ENCODE measurements at places on chromosomes 6 and 20.

- DNase-seq, result no peak
Measured at GRCh38 chr20:57451795-57452661, 60.8 kb downstream of the RBM38 start.

DNA sequence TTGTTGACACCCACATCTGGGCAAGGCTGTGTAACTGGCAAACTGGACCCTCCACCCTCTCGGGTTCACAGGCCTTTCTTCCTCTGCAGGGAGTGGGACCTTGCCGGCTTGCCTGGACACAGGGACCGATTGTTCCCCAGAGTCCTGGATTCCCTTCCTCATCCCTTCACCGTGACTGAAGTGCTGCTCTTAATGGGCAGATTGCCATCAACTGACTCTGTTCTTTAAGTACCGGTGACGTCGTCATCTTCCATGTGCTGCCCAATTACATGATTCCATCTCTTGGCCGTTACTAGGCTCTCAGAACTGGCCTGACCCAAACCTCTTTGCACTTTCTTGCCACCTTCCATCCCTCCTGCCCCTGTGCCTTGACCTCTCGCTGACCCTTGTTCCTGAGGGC is 85.4 kb downstream of the EYA4 start:
- DNase-seq, result no peak

DNA sequence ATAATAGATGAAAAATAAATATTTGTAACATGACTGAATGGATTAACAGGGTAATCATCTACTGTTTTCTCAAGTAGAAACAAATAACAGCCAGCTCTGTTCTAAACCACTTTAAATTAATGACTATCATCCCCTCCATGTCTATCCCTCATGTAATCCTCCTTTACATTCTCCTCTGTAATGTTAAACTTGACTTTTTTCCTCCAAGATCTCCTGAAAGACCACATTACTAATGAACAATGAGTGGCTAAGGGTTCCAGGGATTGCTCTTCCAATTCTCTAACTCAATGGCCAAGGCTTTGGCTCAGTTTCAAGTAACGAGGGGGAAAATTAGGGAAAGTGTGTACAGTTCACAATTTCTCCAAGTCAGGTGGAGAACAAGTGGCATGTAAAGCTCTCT is 37.6 kb upstream of the FBXL4 start:
- DNase-seq, result no peak

DNA sequence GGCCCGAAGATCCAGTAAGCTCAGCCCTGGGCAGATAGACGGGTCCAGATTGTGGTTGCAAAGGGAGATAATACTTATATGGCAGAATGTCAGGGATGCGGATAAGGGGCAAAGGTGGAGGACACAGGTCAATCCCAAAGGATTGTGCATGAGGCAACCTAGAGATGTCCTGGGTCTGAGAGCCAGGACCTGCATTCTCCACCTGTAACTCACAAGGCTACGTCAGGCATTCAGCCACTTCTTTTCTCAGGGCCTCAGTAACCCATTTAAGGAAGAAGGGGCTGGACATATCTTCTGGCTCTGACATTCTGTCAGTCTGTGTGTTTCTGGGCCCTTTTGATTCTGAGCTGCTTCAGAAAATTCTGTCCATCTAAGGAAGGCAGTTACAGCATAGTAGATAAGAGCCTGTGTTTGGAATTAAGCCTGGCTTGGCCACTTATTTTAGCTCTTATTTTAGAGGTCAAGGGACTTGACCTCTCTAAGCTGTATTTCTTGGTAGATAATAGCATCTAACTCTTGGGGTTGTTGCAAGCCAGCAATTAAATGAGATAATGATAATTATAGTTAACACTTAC is 40.2 kb downstream of the CNBD2 start:
- DNase-seq, result no peak

DNA sequence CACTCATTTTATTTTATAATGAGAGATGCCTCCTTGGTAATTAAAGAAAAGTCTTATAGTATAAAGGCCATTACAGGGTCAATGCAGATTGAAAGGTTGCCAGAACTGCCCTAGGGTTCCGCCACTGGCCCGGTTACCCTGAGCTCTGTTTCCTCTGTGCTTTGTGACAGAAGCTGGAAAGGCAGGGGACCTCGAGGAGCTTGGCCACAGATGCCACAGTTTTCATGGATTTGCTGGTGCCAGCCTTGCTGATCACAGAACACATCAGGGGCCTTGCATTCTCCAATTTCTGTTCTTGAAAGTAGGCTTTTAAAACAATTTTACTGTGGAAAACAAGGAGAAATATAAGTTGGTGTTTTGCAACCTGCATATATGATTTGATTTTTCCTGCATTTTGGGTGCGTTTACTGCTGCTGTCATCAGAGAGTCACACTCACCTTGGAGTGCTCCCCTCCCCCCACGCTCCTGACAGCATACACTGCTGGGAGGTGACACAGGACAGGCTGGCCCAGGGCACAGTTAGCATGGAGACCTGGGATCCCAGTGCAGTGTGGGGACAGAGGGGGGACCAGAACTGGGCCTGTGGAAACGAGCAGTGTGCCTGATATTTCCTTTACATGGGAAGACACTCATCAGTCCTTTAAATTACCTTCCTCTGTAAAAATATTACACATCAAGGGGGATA is 142.8 kb downstream of the CFAP61 start:
- DNase-seq, result no peak

GRCh38 chr20:50254466-50255079 is 63.9 kb downstream of the CEBPB start:
- no peak for DNase-seq

DNA sequence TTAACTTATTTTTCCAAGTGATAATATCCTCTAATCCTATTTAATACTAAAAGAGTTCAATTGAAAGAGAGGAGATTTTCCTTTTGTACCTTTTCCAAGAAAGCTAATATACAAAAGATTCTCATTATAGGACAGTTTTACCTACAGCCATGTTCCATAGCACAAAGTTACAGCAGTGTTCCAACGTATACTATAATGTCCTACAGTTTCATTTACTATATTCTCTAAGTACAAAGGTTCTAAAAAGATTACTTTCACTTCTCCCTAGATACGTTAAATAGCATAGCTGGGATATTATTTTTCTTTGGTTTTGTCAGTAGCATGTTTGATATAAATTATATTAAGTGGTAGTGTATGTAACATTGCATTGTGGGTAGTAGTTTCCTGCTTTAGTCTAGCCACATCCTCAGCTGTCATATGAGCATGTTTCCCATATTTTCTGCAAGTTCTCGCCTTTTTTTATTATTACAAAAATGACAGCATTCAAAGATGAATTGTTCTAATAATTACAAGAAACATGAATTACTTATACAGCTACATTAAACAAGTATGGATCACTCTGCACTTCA is 4.4 kb upstream of the RUNX2 start:
- no peak for DNase-seq

GRCh38 chr6:129507846-129508245 is 202.1 kb downstream of the ARHGAP18 start:
- no peak for DNase-seq

- DNase-seq, result no peak
Measured at GRCh38 chr6:130895516-130895915, 68.3 kb downstream of the SMLR1 start.

- no peak for DNase-seq
Measured at GRCh38 chr20:8287340-8287739, 155.3 kb downstream of the PLCB1 start.

GRCh38 chr6:33914645-33915044 is 110.8 kb upstream of the MLN start:
- DNase-seq, result no peak

DNA sequence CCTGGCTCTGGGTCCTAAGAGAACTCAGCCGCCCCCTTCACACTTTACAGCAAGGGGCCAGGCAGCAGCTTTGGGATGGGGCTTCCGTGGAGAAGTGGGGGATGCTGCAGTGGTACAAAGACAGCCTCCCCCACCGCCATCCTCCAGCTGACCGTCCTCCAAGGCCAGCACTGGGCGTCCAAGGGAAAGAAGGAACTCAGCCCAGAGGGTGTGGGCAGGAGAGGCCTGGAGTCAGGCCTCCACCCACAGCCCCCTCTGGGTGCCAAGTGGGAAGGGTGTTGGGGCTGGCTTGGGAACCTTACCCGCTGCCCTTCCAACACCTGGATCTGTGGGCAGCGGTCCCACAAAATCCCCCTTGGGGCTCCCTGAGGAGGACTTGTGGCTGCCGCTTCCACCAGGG is 13.1 kb downstream of the STMN3 start:
- DNase-seq, result no peak

DNA sequence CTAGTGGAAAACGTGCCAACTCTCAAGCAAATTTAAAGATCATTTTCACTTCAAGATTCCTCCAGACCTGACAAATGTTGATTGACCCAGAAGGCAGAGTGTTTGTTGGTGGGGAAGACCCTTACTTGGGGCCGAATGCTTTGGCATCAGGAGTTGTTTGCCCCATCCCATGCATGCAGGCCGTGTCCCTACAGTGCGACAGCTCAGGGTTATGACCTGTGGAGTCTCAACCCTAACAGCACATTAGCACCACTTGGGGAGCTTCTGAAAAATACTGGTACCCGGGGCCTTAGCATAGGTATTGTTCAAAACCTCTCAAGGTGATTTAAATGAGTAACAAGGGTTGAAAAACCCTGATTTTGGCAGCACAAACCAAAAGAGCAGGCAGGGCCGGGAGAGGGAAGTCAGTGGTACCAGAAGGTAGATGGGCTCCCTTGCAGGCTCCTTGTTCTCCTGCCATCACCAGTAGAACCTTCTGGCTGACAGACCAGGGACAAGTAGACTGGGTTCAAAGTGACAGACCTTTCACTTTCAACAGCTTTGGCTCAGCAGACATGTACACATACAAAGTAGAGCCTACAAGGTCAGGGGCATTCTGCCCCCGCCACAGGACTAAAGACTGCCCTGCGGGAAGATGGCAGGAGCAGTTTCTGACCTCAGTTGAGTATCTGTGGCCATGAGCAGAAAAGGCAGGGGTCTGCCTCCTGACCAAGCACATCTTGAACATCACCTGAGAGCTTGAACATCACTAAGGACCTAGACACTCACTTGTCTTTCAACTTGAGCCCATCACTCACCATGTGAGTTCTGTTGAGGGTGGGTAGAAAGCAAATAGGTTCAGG is 39.6 kb downstream of the PLCG1 start:
- peak; percentile 55 for DNase-seq

GRCh38 chr6:100706491-100706890 is 174.6 kb downstream of the ASCC3 start:
- DNase-seq, result no peak

DNA sequence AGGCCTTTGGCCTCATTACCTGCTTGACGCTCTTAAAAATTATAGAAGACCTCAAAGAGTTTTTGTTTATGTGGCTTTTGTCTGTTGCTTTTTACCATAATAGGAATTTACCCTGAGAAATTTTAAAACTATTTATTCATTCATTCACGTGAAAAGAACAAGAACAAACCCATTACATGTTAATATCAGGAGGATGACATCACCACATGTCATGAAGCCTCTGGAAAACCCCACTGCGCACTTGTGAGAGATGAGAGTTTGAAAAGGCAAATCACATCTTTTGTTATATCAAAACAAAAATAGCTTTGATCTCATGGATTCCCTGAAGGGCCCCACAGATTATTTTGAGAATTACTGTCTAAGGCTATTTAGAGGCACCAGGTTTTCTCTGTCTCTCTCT is 61.3 kb upstream of the EYA2 start:
- no peak for DNase-seq

- DNase-seq, result no peak
Measured at GRCh38 chr6:144063246-144063743, 32.1 kb downstream of the SF3B5 start.

DNA sequence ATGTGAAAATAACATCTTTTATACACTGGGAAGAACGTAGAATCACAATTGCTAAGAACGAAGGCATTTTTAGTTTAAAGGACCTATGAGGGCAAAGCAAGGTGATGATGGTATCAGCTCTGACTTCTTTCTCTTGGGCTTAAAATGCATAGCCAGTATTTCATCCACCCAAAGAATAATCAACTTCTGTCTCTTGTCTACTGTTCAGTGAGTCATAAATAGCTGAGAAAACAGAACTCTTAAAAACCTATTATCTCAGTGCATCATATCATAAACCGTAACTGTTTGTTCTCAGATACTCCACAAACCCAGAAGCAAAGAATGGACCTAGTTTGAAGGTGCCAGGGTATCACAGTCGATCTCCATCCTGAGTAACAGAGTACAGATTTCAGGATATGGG is 5.2 kb downstream of the PHF10 start:
- no peak for DNase-seq

DNA sequence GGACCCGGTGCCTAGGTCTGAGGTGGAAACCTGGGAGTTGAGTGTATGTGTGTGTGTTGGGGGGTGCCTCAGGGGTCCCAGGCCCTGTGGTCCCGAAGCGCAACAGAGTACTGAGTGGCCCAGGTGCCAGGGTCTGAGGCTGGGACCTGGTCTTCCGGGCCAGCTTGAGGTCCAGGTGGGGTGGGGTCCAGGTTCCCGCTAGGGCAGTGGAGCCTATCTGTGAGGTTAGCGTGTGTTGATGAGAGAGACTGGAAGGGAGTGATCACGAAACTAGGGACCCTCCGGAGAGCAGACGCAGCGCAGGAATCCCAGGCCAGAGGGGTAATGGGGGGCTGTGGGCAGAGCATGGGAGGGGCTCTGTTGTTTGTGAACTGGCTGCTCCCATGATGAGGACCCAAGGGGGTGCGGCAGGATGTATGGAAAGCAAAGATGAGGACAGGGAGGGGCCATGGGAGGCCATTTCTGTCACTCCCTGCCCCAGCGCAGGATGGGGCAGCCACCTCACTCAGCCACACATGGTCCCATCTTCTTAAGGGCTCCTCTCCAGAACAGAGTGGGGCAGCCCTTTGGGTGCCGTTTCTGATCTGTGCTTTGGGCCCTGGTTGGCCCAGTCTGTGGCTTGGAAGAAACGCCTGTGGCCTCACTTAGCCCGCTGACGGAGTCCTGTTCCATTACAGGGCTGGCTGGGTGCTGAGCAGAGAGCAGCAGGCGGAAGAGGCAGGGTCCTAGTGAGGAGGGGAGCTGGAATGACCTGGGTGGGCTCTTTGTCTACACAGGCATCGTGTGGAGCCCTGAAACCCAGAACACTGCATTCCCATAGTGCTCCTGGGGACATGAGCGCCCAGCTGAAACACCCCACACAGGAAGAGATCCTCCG is 872 bp downstream of the HSPA12B start:
- DNase-seq, result no peak

GRCh38 chr6:12679341-12679740 is 37.2 kb upstream of the PHACTR1 start:
- no peak for DNase-seq

DNA sequence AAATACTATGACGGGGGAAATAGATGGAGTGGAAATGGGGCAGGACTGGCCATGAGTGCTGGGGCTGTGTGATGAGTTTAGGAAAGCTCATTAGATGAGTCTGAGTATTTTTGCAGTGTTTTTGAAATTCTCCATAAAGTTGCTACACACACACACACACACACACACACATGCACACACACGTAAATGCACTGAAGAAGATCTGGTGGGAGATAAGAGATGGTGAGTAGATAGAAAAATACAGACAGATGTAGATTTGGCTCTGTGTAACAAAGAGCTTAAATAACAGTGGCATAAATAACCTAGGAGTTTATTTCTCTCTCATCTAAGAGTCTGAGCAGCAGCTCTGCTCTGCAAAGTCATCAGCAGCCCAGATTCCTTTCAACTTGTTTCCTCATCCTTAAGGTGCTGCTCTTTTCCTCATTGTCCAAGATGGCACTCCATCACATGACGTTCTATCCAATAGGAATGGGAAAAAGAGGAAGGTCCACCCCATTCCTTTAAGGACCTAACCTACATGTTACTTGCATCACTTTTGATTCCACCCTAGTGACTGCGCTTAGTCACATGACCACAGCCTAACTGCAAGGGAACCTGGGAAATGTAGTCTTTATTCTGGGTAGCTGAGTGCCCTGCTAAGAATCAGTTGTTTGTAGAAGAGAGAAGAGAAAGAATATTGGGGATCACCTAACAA is 76.4 kb downstream of the EYA2 start:
- DNase-seq, result no peak

- DNase-seq, result no peak
Measured at GRCh38 chr6:149435919-149436586, 36.0 kb downstream of the SUMO4 start.

Measured in right atrium auricular region (tissue), 2 donors.